ENCODE measurements at places on chromosomes 12 and 14.
A peak's percentile ranks its signal among the peaks of the same experiment; 100 is the strongest.

DNA sequence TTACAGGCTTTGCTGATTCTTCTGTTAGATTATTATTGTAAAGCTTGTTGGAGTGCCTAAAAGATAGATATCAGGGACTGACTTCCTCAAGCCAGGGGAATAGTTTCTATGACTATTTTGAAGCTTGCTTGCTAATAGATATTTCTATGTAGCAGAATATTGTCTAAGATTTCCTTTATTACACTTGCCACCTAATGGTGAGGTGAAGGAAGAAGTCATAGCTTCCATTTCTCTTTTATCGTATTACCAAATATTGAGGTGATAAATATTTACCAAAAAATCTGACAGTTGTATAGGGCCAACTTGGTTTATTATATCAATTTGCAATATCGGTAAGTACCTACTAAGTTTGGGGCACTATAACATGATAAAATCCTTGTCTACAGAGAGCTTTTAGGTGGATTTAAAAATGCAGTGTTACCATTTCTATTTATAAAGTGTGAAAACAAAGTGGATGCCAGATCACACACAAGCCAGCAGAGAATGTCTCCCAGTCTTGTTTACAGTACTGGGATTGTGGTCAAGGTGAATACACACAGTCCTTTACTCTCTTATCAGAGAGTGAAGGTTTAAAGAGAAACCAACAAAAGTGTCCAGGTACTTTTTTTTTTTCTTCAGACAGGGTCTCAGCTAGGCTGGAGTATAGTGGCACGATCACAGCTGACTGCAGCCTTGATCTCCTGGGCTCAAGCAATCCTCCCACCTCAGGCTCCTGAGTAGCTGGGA lies 137.9 kb downstream of the IGF1 start:
- no peak for DNase-seq

DNA sequence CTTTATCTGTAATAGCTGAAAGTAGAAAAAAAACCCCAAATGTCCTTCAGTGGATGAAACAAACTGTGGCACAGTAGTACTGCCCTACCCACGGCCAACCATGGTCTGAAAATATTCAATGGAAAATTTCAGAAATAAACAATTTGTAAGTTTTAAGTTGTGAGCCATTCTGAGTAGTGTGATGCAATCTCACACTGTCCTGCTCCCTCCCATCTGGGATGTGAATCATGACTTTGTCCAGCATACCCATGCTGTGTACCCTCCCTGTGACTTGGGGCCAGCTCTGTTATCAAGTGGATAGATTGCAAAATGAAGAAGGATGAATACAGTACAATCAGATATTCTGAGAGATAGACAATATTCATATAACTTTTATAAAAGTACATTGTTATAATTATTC lies 106.2 kb downstream of the SMOC1 start:
- no peak for DNase-seq

GRCh38 chr12:104733717-104734175 lies 224.3 kb downstream of the SLC41A2 start:
- peak; percentile 18 for DNase-seq

DNA sequence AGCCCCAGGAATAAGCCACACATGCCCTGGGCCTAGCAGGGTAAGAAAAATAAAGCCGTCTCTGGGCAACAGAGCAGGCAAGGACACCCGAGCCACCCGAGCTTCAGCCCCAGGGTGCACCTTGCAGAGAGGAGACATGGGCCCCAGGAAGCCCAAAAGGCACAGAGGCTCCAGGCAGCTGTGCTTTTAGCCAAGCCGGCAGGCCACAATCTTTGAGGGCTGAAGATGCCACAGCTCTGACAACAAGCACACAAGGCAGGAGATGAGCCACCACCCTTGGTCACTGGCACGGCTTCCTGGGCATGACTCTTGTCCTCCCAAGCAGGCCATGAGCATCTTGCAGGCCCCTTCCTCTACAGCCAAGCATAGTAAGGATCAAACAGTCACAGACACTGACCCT lies 86.3 kb downstream of the ITPK1 start:
- no peak for DNase-seq

GRCh38 chr14:76322594-76323220 lies 53.2 kb upstream of the ESRRB start:
- DNase-seq, result no peak

GRCh38 chr12:127133675-127134335 lies 1133.2 kb upstream of the TMEM132C start:
- no peak for DNase-seq

DNA sequence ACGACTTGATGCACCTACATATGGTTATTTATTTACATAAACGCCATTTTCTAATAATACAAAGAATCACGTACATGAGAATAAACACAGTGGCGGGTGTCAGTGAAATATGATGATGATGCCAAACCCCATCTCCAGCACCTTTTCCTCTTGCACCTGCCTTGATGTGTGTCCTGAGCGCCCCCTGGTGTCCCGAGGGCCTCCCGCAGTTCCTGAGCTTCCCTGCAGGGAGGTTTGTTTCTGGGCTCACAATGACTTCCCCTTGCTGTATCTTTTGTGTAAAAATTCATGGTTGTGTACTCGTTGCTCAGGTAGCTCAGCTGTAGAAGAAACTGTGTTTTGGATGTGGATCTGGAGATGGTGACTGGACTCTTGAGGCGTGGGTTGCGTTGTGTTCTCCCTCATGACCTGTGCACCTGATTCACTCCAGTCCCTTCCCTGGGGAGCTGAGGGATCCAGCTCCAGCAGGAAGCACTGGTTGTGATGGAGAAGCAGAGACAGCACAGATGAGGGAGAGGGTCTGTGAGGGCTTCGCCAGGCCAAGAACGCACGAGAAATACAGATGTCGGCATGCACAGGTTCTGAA lies 1037.8 kb downstream of the TMEM121 start:
- DNase-seq, result peak; percentile 56

GRCh38 chr14:55097881-55098560 lies 31.0 kb upstream of the LGALS3 start:
- DNase-seq, result peak; percentile 61

GRCh38 chr14:91501951-91502930 lies 7.9 kb downstream of the PPP4R3A start:
- no peak for DNase-seq

DNA sequence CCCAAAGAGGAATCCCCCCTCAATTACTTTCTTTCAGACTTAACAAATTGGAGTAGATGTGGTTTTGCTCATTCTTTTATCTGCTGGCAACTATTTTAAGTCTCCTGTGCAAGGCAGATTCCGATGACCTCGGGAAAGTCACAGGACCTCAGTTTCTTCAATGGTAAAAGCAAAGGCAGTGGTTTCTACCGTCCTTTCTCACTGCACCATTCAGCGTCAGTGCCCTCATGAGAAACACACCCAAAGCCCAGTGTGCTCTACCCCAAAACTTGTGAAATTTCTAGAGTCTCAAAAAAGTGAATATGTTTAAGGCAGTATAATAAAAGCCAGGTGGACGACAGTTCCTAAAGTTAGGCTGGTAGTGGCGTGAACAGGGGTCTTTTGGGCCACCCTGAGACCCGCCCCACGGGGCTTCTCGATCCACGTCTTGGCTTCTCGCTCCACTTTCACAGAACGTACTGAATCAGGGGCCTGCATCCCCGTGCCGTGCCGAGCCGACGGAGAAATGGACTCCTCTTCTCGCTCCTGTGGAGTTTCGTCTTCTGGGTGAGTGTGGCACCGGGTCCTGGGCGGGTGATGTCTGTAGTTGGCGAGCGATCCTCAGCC lies 1.3 kb upstream of the ARHGAP5 start:
- DNase-seq, result peak; percentile 53

- DNase-seq, result peak; percentile 88
These were observed 2.4 kb upstream of the CRIP1 start for GRCh38 chr14:105484069-105484996.

DNA sequence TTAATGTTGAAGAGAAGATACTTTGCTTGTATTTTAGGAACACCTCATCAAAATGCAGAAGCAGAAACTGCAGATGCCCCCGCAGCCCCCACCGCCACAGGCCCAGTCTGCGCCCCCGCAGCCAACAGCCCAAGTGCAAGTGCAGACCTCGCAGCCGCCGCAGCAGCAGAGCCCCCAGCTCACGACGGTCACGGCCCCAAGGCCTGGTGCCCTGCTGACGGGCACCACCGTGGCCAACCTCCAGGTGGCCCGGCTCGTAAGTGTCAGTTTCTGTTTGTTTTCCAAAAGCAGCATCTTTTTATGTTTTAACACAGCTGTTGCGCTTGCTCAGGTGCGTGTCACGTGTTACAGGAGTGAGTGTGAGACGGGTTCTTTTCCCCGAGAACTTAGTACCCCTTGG lies 79.5 kb downstream of the DDX51 start:
- no peak for DNase-seq

- no peak for DNase-seq
These were observed 305 bp upstream of the SLC16A7 start for GRCh38 chr12:59595565-59595882.

DNA sequence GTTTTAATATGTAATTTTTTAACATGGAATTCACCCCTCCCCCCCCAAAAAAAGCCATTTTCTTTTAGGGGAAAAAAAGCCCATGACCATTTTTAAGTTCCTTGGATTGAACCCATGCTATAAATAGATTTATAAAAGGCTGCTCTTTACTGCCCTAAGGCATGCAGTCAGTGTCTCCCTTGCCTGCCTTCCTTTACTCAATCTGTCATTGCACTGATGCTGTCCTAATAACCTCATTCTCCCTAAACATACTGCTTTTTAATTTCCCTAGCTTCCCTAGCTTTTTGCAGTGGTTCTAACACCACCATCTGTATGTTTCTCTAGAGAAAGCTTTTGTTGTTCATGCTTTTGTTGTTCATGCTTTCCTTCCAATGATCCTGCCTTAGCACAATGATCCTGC lies 83.0 kb downstream of the SLC2A13 start:
- DNase-seq, result no peak

DNA sequence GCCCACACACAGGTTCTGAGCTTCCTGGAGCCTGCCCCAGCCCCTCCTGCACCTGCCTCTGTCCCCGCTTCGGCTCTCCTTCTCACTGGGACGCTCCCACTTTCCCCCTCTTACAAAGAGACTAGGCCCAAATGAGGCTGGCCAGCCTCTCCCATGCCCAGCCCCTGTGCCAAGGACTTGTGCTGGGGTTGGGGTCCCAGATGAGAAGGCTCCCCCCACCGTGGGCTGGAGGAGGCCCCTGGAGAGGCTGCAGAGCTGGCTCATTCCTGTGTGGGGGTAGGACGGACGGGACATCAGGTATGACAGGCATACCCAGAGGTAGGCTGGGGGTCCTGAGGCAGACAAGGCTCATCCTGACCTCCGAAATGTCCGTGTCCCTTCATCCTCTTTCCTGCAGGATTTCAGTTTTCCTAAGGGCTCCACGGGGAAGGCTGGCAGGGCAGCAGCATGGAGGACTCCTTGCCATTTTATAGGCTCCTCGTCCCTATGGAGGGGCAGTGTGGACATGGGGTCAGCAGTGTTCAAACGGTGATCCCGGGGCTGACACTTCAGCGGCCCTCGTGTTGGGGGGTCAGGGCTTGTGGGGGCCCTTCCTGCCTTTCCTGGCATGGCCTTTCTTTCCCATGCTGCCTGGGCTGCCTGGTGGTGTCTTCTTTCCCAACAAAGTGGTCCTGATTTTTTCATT lies 49.1 kb upstream of the MEG3 start:
- DNase-seq, result no peak

DNA sequence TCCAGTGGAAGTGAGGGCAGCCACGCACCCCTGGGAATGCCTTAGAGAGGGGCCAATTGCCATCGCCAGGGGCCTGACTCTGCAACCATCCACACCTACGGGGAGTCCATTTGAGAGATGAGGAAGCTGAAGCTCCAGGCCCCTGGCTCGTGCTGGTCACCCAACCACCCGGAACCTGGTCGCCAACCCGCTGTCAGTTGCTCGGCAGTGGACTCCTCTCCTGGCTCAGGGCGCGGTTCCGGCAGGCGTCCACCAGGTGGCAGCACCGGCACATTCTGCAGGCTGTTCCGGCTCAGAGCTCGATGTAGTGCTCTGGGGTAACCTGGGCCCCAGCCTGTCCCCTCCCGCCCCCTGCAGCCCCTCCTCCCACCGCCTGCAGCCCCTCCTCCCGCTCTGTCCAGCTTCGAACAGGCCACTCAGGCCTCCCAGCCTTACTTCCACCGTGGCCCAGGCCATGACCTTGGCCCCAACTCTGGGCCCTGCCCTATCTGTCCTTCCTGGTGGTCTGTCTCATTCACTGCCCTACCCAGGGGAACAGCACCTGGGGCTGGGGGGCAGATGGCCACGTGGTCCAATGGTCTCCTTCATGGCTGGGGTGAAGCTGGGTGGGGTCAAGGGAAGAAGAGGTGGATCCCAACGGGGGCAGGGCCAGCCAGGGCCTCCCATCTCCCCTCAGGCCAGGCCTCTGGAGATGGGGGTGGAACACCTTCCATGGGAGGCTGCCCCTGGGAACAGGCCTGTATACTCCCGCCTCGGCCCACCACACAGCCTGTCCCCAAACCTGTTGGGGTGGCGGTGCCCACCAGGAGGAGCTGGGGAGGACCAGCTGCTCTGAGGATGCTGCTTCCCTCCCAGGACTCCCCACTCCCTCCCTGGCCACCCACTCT lies 15.7 kb downstream of the SIVA1 start:
- peak; percentile 93 for DNase-seq

GRCh38 chr12:95789126-95790032 lies 1.2 kb downstream of the NTN4 start:
- DNase-seq, result no peak

GRCh38 chr14:105151838-105152793 lies 16.5 kb downstream of the JAG2 start:
- no peak for DNase-seq

GRCh38 chr12:126432780-126433179 lies 1367.5 kb downstream of the AACS start:
- no peak for DNase-seq

DNA sequence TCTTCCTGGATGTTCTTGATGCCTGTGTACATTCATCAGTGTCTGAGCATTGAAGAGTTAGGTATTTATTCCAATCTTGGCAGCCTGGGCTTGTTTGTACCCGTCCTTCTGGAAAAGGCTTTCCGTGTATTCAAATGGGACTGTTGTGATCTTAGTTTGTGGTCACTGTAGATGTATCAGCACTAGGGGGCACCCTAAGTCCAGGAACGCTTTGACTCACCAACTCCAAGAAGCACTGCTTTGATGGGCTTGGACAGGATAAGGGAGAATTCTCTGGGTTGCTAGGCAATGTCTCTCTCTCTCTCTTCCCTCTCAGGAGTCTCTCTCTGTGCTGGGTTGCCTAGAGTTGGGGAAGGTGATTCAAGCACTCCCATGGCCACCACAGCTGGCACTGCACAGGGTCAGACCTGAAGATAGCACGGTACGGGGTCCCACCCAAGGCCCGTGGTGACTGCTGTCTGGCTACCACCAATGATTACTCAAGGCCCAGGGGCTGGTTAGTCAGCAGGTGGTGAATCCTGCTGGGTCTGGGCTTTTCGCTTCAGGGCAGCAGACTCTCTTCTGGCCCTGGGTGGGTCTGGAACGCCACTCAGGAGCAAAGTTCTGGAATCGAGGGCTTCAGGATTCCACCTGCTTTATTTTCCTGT lies 211.1 kb upstream of the RGS6 start:
- peak; percentile 10 for DNase-seq

- DNase-seq, result no peak
These were observed 1635.4 kb upstream of the FLRT2 start for GRCh38 chr14:83894568-83894967.

DNA sequence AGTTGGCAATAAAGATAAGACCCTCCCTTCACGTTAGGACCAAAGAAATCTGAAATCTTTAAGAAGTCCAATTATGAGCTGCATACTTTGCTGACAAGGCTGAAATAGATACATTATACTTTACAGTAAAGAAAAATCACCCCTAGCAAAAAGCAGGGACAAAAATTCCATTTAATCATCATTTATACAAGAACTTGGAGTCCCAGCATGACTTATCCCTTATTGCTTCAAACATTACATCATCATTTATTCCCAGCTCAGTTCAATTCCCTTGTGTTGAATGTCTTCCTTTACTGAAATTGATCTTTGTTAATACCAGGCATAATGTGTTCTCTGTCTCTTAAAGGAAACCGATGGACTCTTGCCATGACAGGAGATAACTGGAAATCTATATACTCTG lies 449.6 kb upstream of the CCDC196 start:
- no peak for DNase-seq
